MM.1S (cell line): ENCODE measurements at places on chromosomes 5 and 9.

DNA sequence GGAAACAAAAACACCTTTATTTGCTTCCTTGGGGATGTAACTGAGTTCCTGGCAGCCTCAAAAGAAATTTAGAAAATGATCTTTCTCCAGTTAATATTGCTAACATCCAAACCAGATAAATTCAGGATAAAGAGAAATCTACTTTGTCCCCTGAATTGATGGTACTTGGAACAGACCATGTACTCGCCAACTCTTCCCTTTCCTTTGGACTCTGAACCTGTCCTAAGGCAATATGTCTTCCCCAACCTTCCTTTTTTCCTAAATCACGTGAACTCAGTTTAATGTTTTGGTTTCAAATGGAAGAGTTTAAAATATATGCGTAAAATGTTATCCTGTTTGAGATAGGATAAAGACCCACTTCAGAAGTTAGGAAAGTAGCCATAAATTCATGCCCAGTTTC lies 28.0 kb downstream of the ACO1 start:
- DNase-seq, result no peak

DNA sequence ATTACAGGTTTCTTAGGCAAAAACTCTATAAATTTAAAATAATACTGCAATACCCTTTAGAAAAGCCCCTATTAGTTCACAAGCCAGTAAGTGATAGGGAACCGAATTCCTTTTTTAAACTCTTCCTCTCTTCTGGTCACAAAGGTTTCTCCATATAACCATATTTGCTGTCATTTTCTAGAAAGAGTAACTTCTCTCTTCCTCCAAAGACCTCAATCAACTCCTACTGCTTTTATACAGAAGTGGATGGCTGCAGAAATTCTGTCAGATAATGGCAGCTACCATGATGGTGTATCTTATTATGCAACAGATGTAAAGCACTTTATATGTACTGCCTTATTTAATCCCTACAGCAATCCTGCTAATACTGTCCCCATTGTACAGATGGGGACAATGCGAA lies 6.2 kb downstream of the TUT7 start:
- no peak for DNase-seq

DNA sequence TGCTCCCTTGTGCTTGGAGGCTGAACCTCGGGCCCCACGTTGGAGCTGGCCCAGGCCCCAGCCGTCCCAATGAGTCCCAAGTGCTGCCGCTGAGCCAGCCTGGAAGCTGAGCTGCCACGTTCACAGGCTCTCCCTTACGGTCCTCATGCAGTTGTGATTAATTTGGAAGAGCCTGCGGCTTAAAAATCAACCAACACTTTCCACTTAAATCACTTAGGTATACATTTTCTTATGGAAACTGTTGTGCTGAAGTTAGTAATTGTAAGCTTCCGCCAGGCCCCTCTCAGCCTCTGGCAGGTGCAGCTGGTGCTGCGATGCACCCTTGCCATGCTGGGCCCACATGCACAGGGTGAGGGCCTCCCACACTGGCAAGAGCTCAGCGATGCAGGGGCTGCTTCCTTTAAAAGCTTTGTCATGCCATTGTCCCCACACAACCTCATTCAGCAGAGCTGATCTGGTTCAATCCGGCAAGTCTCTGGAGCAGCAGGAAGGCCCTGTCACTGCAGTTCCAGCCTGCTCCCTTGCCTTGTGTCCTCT lies 61.0 kb downstream of the IPPK start:
- no peak for DNase-seq

DNA sequence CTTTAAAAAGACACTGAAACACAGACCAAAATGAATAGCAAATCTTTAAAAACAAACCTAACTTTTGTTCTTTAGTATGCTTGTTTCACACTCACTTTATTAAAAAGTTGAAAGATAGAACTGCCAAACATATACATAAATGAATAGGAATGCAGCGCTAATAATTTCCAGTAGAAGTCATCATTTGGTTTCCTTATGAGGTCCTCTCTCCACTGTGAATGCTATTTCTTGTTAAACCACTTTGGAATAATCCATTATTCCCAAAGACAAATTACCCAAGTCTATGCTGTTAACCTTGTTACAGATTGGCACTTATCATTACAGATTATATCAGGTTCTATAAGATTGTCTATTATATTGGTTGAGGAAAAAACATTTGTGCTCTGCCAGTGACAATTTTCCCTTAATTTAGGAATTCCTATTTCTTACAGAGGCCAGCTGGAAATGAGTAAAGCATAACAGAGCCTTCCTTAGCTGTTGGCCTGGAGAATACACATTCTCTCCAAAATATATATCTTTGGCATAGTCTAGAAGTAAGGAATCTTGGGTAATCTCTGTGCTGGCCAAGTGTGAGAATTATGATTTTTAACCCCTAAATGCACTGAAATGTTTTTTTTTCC lies 29.3 kb upstream of the MINAR2 start:
- no peak for DNase-seq

DNA sequence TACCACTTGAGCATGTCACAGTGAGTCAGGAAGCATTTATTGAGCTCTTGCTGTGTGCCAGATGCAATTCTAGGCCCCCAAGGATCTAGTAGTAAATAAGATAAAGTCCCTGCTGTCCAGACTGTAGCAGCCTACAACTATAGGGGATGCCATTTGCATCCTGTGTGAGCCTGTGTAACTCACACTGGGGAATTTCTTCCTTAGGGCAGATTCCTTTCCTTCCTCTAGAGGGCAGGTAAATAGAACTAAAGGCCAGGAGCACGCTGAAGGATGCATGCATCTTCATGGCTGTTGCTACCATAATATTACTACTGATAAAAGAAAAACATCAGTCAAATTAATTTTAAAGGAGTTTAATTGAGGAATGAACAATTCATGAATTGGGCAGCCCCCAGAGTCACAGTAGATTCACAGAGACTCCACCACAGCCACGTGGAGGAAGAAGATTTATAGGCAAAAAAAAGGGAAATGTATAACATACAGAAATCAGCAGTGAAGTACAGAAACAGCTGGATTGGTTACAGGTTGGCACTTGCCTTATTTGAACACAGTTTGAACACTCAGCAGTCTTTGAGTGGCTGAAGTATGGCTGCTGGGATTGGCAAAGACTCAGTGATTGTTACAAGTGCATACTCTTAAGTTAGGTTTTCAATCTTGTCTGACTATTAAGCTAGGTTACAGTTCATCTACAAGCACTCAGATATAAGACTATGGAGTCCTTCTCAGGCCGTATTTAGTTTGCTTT lies 98.9 kb downstream of the ACTL7B start:
- DNase-seq, result no peak

DNA sequence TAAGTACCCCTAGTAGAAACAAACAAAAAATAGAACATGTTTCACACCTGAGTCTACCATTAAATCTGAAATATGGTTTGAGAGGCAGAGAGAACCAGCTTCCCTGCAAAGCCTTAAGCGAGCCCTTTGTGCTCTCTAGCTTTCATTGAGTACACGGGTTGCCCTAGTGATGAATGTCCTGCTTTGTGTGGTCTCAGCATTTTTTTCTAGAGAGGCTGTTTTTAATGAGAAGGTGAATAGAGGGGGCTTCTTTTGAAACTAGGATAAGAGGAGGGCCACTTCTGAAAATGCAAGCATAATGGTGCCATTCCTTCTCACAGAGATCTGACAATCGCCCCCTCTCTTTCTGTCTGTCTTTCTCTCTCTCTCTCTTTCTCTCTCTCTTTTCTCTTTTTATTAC lies 131.3 kb downstream of the MACIR start:
- DNase-seq, result no peak

GRCh38 chr9:69204849-69205248 lies 30.8 kb downstream of the TJP2 start:
- no peak for DNase-seq
